ENCODE measurements at places on chromosomes 12 and 14. TPM values are rescaled to one million over a fixed set of nuclear protein-coding genes. Genes with fewer than 3 reads are reported as not detected.

Gene WNT1
- total RNA-seq, result not detected

Gene PYM1
- 31.5 TPM for total RNA-seq

Gene IFNG-AS1
- total RNA-seq, result not detected

Gene KRT72
- total RNA-seq, result not detected

All from epithelial cell of alveolus of lung (primary cell).